ENCODE measurements at places on chromosomes 16 and 17. TPM values are rescaled to one million over a fixed set of nuclear protein-coding genes. Genes with fewer than 3 reads are reported as not detected.
A peak's percentile ranks its signal among the peaks of the same experiment; 100 is the strongest.

Gene KRTAP4-3
- total RNA-seq, result not detected

GRCh38 chr16:69942099-69942491, 9.0 kb upstream of the CLEC18A start:
- H3K4me1 ChIP-seq, result no peaks in the 10 kb centered on the region
- H3K36me3 ChIP-seq, result peaks cover 23% of the 10 kb centered on the region
- H3K27ac ChIP-seq, result no peak overlapping the region
- no peaks in the 10 kb centered on the region for H3K27me3 ChIP-seq
- no peak overlapping the region for H3K4me3 ChIP-seq
- DNase-seq, result no peak

DNA sequence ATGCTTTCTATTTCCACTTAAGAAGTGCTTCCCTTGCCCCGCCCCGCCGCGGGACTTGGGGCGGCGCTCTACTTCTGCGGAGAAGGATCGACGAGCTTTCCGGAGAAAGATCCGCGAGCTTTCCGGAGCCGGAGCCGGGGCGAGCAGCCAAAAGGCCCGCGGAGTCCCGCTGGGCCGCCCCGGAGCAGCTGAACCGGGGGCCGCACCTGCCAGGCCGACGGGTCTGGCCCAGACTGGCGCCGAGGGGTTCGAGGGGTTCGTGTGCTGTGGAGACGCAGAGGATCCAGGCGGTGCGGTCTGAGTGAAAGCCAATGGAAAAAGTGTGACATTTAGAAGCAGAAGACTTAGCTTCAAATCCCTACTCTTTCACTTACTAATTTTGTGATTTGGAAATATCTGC, 50.8 kb downstream of the TBC1D26 start:
- H3K4me3 ChIP-seq, result peak overlapping the region; percentile 48
- no peaks in the 10 kb centered on the region for H3K4me1 ChIP-seq
- H3K27ac ChIP-seq, result no peak overlapping the region
- no peaks in the 10 kb centered on the region for H3K27me3 ChIP-seq
- DNase-seq, result peak; percentile 4

DNA sequence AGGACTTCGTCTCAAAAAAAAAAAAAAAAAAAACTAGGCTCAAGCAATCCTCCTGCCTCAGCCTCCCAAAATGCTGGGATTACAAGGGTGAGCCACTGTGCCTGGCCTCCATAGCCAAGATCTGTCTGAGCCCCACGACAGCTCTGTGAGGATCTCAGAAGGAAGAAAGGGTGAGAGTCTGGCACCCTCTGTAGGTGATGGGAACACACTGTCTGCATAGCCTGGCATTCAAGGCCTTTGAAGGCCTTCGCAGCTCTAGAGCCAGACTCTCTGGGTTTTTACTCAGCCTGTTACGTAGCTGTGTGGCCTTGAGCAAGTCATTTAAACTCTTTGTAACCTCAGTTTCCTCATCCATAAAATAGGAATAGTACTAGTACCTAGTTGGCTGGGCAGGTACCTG, 6.3 kb upstream of the XPO6 start:
- no peaks in the 10 kb centered on the region for H3K36me3 ChIP-seq
- H3K27me3 ChIP-seq, result no peaks in the 10 kb centered on the region
- H3K4me3 ChIP-seq, result no peak overlapping the region
- H3K4me1 ChIP-seq, result no peaks in the 10 kb centered on the region
- no peak overlapping the region for H3K27ac ChIP-seq
- DNase-seq, result peak; percentile 26

GRCh38 chr16:73143576-73144422, 95.9 kb upstream of the ZFHX3 start:
- no peak for DNase-seq
- H3K36me3 ChIP-seq, result no peaks in the 10 kb centered on the region
- peak overlapping the region; percentile 32 for H3K4me3 ChIP-seq
- H3K27me3 ChIP-seq, result peaks cover 68% of the 10 kb centered on the region

Gene KRTAP2-1
- total RNA-seq, result not detected

DNA sequence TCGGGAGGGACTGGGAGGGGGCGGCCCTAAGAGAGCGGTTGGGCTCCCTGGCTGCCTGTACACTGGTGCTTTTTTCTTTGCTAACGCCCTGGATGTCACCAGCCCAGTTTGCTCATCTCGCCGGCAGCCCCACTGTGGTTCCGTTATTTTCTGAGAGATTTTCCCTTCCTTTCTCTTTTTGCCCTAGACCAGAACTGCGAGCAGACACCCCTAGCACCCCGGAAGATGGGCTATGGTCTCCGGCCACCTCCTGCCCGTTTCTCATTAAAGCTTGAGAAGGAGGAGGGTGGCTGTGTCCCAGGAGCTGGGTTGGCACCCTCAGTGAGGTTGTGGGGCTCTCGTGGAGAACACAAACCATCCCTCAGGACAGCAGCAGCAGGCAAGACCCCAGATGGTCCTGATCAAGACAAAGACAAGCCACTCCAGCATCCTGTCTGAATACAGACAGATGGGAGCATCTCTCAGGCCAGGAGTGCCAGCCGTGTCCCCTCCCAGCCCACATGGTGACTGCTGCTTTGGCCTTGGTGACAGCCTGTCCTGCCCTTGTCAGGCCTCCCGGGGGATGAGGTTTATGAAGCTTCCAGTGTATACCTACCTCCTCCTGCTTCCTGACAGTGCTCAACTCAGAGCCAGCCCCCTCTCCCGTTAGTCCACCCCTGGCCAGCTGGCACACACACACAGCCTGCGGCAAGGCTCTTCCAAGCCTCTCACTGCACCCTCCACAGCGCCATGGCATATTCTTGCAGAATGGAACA, 77.2 kb downstream of the KCNJ12 start:
- no peak for DNase-seq
- no peak overlapping the region for H3K4me3 ChIP-seq
- peaks cover 31% of the 10 kb centered on the region for H3K27me3 ChIP-seq
- H3K36me3 ChIP-seq, result no peaks in the 10 kb centered on the region

Data from Calu3 (cell line).